ENCODE measurements at places on chromosomes 12 and 14.

DNA sequence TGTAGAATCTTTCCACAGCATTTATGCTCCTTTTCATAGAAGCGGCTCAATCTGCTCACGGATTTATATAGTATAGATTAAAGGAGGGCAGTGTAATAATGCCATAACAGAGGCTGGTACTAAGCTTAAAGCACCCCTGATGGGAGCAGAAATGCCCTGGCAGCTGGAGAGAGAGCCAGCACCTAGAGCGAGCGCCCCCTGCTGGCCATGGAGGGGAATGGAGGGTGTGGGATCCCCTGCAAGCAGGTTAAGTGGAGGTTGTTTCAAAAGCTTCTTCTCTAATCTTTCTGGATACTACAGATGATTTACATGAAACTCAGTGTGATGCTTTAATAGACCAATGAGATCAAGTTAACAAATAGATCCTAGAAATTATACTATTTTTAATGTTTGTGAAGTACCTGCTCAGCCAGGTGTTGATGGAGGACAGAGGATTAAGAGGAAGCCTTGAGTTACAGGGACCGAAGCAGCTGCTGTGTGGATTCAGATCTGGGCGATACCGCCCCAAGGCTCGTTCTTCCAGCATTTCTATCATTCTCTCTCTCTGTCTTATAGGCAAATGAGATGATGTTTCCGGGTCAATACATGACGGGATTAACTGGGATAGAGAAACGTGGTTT, 1519.3 kb upstream of the TMEM132C start:
- no peak for DNase-seq

- no peak for DNase-seq
Observed at GRCh38 chr12:19201661-19202060, 72.1 kb downstream of the PLEKHA5 start.

GRCh38 chr14:99040052-99040451, 231.9 kb downstream of the BCL11B start:
- no peak for DNase-seq

DNA sequence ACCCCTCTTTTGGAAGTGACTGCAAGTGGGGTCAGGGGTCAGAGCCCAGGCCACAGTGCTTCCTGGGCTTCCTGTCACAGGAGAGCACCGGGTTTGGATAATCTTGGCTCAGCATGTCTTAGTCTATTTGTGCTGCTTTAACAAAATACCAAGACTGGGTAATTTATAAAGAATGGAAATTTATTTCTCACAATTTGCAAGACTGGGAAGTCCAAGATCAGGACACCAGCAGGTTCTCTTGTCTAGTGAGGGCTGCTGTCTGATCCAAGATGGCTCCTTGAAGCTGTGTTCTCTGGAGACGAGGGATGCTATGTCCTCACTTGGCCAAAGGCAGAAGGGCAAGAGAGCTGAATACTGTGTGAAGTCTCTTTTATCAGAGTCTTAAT, 74.1 kb downstream of the RIN3 start:
- DNase-seq: no peak

DNA sequence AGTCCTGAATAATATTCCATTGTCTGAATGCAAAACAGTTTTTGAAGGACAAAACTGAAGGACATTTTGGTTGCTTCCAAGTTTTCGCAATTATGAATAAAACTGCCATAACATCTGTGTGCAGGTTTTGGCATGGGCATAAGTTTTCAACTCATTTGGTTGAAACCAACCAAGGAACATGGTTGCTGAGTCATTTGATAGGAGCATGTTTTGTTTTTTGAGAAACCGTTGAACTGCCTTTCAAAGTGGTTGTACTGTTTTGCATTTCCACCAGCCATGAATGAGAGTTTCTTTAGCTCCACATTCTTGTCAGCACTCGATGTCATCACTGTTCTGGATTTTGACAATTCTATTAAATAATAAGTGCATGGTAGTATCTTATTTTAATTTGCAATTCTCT, 23.0 kb upstream of the GSG1 start:
- no peak for DNase-seq

DNA sequence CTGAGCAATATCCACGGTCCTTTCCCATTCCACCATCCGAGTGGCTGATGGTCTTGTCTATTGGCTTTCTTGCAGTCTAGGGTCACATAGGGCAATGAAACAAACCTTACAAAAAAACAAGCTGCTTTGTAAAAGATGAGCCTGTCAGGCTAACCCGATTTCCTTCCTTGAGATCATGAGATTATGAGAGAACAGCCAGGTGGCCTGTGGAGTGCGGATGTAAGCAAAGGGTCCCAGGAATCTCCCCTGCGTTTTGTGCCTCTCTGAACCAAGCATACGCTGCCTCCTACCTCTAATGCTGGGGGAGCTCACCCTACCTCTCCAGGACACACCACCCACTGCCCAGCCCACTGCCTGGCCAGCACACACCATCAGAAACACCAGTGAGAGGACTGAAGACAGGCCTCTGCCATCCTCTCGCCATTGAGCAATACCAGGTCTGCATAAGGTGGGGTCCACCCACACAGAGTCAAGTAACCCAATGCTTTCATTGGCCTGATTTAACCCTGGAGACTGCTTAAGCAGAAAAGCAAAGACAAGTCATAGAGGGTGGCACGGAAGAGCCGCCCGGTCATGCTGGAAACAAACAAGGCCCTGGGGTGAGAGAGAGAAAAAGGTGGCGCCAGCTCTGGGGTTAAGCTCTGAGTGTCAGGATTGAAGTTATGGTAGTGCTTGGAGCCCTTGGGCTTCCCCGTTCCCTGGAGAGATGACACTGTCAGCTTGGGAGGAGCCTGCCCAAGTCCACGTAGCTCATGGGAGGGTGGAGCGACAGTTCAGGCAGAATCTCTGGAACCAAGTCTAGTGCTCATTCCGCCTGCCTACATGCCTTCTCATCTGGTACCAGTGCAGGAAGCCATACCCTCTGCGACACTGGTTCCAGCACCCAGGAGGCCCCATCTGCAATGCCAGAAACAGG, 46.6 kb downstream of the CALM1 start:
- DNase-seq: no peak

DNA sequence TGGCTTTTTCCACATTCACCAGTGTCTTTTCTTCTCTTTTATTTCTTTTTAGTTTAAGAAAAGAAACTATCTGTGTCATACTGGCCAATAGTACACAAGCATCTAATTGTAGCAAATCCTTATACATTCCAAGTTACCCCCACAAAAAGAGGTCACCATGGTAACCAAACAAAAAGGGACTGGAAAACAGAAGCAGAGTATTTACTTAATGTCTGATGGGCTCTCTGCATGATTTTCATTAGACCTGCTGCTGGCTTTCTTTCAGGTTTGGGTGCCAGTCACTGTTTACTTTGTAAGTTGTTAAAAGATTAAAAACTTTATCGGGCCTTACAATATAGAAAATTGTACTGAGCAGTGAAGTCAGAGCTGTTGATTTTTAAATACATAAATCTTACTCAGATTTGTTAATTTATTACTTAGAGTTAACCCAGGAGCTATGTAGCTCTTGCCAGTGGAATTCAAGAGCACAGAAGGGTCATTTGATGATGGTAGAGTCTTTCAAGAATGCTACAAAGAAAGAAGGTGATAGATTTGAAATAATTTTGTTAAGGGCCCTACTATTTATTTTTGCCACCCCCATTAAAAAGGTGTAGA, 123.9 kb downstream of the BRMS1L start:
- no peak for DNase-seq

- DNase-seq: no peak
Observed at GRCh38 chr12:26239852-26240815, 44.8 kb downstream of the SSPN start.

- DNase-seq: no peak
Observed at GRCh38 chr12:6280053-6280469, 30.4 kb upstream of the PLEKHG6 start.

DNA sequence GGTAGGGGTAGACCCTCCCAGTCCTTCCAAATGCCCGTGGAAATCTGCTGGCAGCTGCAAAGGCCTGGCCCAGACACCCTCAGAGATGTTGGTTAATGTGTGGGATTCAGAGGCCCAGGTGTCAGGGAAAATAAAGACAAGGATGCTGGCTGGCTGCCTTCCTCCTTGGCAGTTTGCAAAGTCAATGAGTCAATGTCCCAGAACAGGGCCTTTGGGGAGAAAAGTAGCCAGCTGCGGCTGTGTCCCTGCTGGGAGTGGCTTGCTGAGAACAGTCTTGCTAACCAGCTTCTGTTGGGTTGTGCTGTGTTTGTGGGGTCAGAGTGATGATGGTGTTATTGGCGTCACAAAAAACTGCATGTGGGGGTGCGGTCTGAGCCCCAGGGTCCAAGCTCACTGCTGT, 29.2 kb downstream of the GLRX5 start:
- DNase-seq: no peak

DNA sequence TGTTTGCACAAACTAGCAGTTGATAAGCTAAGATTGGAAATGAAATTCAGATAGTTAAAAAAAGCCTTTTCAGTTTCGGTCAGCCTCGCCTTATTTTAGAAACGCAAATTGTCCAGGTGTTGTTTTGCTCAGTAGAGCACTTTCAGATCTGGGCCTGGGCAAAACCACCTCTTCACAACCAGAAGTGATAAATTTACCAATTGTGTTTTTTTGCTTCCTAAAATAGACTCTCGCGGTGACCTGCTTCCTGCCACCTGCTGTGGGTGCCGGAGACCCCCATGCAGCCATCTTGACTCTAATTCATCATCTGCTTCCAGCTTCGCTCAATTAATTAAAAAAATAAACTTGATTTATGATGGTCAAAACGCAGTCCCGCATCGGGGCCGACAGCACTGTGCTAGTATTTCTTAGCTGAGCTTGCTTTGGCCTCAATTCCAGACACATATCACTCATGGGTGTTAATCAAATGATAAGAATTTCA, 335.6 kb downstream of the TMEM121 start:
- no peak for DNase-seq

- DNase-seq: no peak
Observed at GRCh38 chr12:7899755-7900154, 27.0 kb upstream of the SLC2A14 start.

DNA sequence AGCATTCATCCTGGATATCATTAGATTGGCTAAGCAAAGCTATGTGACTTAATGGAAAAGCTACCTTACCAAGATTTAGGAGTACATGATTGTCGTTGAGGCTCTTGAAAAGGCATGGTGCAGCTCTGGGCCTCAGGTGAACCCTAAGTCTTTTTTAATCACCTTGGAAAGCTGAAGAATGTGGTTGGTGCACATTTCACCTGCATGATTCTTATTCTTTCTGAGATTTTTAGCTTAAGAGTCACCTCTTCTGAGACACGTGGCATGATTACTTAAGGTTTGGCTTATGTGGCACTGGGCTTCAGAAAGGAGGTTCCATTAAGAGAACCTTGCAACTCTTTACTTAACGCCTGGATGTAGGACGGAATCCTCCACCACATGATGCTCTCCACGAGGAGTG, 498.5 kb downstream of the TMEM117 start:
- DNase-seq: no peak

DNA sequence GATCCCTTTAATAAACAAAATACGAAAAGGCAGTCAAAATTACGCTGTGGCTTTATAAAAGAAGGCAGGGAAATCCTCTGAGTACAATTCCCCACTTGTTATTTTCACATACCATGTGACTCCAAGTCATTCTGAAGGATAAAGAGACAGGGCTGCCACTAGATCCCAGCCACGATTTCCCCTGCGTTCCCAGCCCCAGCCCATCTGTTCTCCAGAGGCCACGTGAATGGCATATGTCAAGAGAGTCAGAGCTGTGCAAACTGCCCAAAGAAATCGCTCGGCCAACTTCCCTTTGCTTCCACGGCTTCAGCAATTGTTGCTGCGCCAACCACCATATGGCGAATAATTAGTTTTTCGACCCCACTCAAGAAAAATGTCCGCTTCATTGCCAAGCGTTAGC, 161.3 kb downstream of the C12orf42 start:
- no peak for DNase-seq

DNA sequence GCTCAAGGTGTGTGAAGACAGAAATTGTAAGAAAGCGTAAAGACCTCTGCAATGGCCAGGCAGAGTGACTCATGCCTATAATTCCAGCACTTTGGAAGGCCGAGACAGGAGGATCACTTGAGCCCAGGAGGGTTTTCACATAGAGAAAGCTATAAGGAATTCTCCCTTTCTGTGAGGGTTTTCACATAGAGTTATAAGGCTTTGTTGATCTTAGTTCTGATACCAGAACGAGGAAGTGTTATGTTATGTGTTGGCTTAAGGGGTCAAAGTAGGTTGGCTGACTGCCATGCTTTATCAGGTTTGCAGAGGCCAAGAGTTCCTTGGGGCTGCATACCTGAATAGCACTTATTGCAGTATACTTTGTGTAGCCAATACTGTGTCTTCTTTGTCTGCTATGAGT, 139.1 kb downstream of the ERC1 start:
- DNase-seq: no peak

DNA sequence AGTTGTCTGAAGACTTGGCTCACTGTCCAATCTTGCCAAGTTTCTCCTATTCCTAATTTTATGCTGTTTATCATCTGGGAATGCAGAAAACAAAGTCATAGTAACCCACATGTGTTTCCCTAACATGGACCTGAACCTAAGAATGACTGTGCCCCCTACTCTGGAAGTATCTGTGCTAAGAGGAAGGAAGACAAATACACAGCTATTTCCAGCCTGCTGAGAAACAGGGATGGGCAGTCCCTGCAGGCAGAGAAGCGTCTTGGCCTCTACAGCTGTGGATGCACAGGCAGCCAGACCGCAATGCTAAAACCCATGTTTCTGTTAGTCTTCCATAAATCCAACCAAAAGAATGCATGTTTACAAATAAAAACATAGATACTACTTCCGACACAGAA, 56.2 kb downstream of the DUSP16 start:
- no peak for DNase-seq

DNA sequence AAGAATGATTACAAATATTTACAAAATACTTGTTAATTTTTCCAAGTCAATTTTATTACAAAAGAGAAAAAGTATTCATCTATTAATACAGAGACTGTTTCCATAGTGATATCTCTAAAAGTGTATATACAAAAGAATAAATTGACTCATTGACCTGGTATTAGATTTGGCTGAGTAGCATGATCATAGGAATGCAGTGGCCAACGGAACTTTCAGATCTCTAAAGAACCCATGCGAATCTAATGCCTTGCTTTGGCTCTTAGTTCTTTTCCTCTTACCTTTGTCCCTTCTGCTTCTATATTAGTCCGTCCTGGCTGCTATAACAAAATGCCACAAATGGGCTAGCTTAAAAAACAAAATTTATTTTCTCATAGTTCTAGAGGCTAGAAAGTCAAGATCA, 717.8 kb downstream of the TMTC2 start:
- no peak for DNase-seq

GRCh38 chr12:31322801-31323207, 3.1 kb downstream of the SINHCAF start:
- DNase-seq: no peak

DNA sequence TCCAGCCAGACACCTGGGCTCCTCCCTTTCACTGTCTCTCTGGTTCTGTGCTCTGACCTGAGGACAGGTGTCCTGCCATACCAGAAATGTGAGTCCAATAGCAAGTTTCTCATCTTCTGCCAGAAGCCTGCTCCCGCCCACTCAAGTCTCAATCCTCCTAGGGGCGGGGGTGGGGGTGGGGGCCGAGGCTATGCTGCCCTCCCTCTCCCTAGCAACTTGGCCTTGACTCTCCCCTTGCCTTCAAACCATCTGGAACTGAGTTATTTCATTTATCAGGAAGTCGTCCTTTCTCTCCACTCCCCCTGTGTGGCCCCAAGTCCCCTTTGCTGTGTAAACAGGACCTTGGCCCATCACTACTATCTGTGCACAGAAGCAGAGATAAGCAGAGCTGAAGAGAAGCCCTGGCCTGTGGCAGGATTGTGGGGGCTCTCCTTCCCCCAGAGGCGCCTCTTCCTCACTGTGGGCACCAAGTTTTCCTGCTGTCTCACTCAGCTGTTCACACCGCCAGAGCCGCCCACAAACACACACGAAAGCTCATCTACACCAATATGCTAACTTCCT, 117.1 kb downstream of the DPF3 start:
- no peak for DNase-seq

- no peak for DNase-seq
Observed at GRCh38 chr14:93946541-93947090, 19.5 kb downstream of the FAM181A start.

All from NCI-H1436 (cell line).